ENCODE measurements at places on chromosomes 12 and 14.

- no peak for DNase-seq
These were observed 166.9 kb upstream of the DCN start for GRCh38 chr12:91349476-91349875.

DNA sequence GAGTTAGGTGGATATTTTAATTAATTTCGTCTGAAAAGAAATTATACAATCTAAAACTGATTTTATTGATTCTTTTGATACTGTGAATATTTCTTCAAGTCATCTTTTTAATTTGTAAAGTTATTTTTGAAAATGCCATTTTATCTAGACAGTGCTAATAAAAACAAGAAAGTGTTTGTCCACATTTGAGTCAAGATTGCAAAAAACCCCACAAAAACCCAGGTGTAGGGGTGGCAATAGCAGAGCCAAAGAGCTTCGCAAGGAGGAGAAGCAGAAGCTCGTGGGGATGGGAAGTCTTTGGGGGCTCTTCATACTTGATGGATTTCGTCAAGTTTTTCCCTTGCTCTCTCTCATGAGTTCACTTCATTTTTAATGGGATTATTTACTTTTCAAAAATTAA, 6.0 kb downstream of the RNASE6 start:
- no peak for DNase-seq

DNA sequence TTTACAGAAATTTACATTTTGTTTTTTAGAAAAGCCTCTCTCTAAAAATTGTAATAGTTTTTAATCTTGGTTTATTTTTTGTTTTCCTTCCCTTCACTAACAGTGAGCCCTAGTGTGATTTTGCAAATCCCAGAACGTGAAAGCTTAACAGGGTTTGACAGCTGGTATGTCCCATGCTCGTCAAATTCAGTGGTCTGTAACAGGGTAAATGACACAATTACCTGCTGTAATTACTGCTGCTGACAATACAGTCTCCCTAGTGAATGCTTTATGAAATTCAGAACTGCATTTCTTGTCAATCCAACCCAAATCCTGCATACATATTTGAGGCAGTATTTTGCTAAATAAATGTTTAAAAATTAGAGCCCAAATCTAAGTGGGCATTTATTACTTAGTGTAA, 249.2 kb downstream of the NELL2 start:
- no peak for DNase-seq

DNA sequence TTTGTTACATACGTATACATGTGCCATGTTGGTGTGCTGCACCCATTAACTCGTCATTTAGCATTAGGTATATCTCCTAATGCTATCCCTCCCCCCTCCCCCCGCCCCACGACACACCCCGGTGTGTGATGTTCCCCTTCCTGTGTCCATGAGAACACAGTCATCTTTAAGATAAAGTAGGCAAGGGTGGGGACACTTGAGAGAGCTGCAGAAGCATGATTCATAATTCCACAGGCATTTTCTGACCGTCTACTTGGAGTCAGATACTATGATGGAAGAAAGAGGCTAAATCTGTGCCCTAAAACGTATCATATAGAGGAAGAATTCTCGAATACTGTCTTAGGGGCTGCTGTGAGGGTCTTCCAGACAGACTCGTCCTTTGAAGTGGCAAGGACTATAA, 145.9 kb upstream of the VASH1 start:
- DNase-seq, result no peak

GRCh38 chr14:92532490-92533163, 19.0 kb downstream of the RIN3 start:
- no peak for DNase-seq

DNA sequence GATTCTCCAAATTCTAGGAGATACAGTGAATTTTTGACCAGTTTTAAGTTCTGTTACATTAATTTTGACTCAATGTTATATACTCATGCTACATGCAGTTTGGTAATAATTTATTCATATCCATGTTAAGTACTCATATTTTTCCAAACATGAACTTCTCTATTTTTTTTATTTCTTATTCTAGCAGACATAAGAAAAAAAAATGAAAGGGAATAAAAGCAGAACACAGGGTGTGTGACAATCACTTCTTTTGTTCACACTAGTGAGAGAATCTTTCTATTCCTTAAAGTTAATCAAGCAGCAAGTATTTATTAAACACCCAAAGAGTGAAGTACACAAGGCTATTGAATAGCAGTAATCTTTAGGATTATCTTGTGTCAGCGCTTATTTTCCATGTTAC, 171.1 kb upstream of the ATP2B1 start:
- DNase-seq, result no peak

- DNase-seq, result no peak
These were observed 9.6 kb downstream of the RIOX1 start for GRCh38 chr14:73500360-73500759.

DNA sequence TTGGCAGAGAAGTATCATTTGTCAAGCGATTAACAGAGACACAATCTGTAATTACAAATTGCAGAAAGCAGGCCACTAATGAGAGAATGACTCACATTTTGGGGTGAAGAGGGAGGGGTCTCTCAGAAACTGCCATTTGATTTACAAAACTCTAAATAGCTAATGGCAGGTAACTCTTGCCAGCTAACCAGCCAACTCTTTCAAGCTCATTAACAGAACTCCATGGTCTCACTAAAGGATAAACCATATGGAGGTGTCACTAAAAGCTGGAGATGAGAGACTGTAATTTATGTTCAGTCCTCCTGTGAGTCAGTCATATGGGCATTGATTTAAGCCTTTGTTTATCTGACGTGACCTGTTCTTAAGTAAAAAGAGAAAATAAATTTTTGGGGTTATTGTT, 336.4 kb downstream of the FOXG1 start:
- DNase-seq, result no peak

GRCh38 chr12:101493556-101493955, 18.4 kb downstream of the SPIC start:
- DNase-seq, result no peak

DNA sequence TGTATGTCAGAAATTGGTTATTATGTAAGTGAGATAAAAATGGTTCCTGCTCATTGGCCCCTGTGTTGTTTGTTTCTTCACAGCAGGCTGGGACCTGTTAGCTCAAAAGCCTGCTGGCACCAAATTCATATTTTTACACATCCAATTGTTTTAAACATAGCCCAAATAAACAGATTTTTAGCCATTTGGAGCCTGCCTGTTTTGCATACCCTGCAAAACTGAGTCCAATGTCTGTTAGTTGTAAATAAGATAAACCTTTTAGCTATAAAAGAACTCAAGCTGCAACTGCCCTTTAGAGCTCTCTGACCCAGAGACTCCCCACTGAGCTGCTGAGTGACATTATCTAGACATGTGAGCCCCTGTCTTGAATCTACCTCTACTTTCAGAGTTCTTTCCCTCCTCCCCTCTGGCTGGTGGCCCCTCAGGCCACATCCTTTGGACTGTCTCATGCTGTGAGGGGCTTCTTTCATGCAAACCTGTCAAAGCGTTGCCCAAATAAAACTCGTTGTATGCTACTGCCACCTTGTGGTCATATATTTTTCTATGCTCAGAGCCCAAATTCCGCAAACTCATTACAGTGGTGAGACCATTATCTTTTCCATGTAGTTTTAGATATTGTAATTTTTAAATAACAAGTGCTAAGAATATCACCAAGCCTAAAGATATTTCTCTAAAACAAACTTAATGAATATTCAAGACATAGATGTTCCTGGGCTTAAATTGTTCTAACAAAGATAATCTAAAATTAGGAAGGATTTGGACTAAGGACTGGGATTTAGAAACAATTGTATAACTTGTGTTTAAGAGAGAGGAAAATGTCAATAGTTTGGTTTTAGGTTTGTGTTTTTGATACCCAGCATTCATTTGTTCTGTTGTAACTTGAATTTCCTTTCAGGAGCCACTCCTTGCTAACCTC, 337.9 kb downstream of the AACS start:
- DNase-seq, result no peak

- no peak for DNase-seq
These were observed 8.3 kb downstream of the DIO2 start for GRCh38 chr14:80202888-80203562.

- DNase-seq, result no peak
These were observed 5.7 kb downstream of the TMEM19 start for GRCh38 chr12:71691504-71692129.

GRCh38 chr12:49632401-49632800, 9.0 kb downstream of the PRPF40B start:
- DNase-seq, result no peak

- no peak for DNase-seq
These were observed 12.4 kb upstream of the WSCD2 start for GRCh38 chr12:108116699-108117098.

DNA sequence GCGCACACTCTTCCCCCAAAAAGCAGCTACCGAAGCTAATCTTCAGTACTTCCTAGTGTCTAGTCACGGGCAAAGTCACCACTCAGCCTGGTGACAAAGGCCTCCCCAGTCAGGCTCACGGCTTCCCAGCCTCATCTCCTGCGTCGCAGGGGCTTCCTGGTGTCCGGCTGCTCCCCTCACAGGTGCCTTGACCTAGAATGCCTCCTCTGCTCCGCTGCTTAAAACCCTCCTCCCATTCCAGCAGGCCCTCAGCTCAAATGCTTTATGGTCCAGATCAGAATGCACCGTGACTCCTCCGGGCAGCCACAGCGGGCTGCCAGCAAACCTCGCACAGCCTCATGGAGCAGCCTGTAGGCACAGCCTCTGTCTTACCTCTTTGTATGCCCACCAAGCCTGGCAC, 53.1 kb downstream of the PRIMA1 start:
- DNase-seq, result no peak

DNA sequence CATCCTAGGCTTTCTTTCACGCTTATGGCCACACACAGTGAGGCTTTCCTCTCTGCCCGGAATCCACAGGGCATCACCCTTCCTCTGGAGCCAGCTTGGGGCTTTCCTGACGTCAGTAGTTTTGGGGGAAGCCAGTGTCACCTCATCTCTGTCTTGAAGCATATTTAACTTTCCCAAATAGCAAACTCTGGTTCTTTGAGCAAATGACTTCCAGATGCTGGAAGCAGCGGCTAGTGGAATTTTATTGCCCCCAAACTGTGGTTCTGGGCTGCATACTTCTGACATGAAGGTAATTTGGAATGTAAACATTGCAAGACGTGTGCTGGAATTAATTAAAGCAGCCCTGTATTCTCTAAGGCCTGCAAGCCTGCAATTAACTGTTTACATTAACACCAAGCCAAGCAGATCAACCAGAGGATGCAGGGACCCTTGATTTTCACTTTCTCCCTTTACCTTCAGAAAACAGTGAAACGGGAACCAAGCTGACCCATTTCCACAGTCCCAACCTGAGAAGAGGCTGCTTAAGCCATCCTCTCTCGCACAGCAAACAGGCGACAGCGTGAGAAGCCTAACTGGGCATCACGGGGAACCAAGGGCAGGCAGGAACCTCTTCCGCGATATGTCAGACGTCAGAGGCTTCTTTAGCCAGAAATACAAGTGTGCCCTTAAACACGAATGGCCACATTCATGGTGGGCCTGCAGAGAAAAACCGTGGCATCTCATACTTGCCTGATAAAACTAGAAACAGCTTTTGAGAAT, 258.4 kb downstream of the CACNA1C start:
- no peak for DNase-seq

GRCh38 chr12:68281322-68282077, 28.1 kb upstream of the IL22 start:
- DNase-seq, result no peak

DNA sequence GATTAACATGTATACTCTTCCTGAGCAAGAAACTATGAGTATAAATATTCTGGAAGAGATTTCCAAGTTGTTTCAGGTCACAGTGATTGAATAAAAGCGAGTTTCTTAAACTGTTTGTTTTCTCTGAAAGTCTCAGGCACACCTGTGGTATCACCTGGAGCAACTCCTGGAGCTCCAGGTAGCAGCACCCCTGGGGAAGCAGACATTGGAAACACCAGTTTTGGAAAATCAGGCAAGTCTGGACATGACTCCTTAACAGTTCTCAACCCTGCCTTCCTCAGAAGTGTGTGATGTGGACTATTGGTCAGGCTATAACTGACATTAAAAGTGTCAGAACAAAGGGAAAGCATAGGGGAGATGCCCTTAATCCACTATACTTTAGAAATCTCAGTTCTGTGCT, 217.6 kb upstream of the CNTN1 start:
- no peak for DNase-seq

- DNase-seq, result no peak
These were observed 652.5 kb upstream of the TBX3 start for GRCh38 chr12:115336506-115336905.

GRCh38 chr14:102557434-102558226, 34.8 kb upstream of the RCOR1 start:
- DNase-seq, result no peak

DNA sequence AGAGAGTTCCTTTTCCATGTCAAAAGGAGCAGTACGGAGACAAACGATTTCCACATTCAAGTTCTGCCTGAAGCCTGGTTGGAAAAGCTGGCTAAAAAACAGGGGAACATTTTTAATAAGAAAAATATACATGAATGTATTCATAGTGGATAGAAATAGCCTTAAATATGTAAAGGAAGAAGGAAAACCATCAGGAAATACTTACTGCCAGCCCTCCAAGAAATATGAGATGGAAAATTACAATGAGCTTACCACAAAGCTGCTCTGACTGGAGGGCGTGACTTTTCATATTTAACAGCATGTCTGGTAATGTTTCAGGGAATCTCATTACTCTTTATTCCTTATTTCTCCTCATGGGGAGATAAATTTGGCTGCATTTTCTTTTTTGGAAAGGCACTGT, 75.9 kb upstream of the ZDHHC17 start:
- DNase-seq, result peak; percentile 71

DNA sequence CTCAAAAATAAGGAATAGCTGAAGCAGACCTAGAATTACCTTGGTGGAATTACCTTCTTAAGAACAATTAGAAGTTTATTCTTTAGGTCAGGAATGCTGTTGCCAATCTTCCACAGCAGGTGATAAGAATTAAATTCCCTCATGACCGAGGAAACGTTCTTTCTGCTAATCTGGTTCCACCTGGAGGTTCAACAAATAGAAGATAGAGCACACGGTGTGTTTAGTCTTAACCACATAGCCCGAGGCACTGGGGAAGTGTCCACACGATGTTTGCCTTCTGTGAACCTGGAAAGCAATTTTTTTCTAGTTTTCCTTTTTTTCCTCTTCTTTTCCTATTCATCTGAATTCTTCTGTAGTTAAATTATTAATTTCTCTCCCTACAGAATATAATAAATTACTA, 906.9 kb downstream of the NRXN3 start:
- no peak for DNase-seq

DNA sequence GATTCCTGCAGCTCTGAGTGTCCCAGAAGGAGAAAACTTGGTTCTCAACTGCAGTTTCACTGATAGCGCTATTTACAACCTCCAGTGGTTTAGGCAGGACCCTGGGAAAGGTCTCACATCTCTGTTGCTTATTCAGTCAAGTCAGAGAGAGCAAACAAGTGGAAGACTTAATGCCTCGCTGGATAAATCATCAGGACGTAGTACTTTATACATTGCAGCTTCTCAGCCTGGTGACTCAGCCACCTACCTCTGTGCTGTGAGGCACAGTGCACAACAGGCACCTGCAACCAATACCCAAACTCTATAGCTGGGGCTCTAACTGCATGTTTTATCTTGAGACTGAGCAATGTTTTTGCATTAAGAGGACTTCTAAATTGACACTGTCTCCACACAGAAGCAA, 379.2 kb upstream of the OR4E1 start:
- DNase-seq, result no peak
